ENCODE measurements at places on chromosomes 12 and 14. TPM values are rescaled to one million over a fixed set of nuclear protein-coding genes. Genes with fewer than 3 reads are reported as not detected.

The CIROP gene
- total RNA-seq, result not detected

The KERA gene
- total RNA-seq, result not detected

The CRADD gene
- total RNA-seq, result 59.4 TPM

The PPP1R3E gene
- 29.1 TPM for total RNA-seq

The LBHD2 gene
- total RNA-seq, result not detected

The EXOC5 gene
- total RNA-seq, result 58.6 TPM

GRCh38 chr12:77213319-77213718 lies 147.9 kb upstream of the E2F7 start:
- no peaks in the 10 kb centered on the region for H3K36me3 ChIP-seq
- no peaks in the 10 kb centered on the region for H3K4me1 ChIP-seq
- no peak overlapping the region for H3K4me3 ChIP-seq
- DNase-seq, result no peak
- H3K27ac ChIP-seq, result no peak overlapping the region
- H3K27me3 ChIP-seq, result no peaks in the 10 kb centered on the region

DNA sequence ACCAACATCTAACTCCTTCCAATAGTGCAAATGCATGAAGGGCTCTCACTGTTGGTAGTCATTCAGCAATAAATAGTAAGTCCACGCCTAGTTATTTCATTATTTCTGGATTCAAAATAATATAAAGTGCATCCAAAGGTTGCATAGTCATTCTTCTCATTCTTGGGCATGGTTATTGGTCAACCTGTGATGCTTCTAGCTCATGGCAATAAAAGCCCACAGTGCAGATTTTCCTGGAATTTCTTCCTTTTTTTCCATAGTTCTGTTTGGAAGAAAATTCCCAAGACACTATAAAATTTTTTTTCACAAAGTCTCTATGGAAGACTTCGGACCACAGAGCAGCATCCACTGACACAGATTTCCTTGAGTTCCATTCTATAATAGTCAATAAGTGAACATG lies 7.6 kb downstream of the CD69 start:
- H3K36me3 ChIP-seq, result no peaks in the 10 kb centered on the region
- DNase-seq, result no peak
- no peaks in the 10 kb centered on the region for H3K27me3 ChIP-seq

- H3K27me3 ChIP-seq, result peaks cover 43% of the 10 kb centered on the region
- H3K36me3 ChIP-seq, result no peaks in the 10 kb centered on the region
- no peak overlapping the region for H3K4me3 ChIP-seq
Observed at GRCh38 chr14:100731846-100732765, 5.4 kb downstream of the DLK1 start.

GRCh38 chr12:108701779-108702441 lies 29.4 kb downstream of the CORO1C start:
- peak overlapping the region; percentile 41 for H3K27ac ChIP-seq
- no peaks in the 10 kb centered on the region for H3K27me3 ChIP-seq
- H3K4me3 ChIP-seq, result no peak overlapping the region
- H3K36me3 ChIP-seq, result no peaks in the 10 kb centered on the region
- H3K4me1 ChIP-seq, result peaks cover 51% of the 10 kb centered on the region

GRCh38 chr14:93797536-93797935 lies 9.3 kb upstream of the PRIMA1 start:
- no peaks in the 10 kb centered on the region for H3K36me3 ChIP-seq
- H3K27ac ChIP-seq, result no peak overlapping the region
- H3K27me3 ChIP-seq, result no peaks in the 10 kb centered on the region
- no peaks in the 10 kb centered on the region for H3K4me1 ChIP-seq
- DNase-seq, result no peak
- no peak overlapping the region for H3K4me3 ChIP-seq

DNA sequence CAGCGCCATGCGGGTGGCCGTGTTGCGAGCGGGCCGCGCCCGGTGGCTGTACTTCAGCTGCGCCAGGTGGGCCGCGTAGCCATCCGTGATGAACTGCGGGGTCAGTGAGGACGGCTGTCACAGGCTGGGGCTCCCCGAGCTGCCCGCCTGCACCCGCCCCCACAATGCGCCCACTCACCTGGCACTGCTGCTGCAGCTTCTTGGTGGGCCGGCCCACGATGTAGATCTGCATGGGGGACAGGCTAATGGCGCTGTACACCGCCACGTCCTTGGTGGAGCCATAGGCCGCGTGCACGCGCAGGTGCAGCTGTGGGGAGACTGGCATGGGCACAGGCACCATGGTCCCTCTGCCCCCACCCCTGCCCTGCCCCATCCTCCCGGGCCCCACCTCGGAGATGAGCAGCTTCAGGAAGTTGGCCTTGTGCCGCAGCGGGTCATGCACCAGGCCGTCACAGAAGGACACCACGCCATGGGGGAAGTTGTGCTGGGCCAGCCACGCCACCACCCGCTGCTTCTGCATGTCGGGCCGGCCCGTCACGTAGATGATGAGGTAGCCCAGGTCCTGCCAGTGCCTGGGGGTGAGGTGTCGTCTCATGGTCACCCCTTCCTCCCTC lies 5.9 kb downstream of the ARL6IP4 start:
- H3K4me3 ChIP-seq, result no peak overlapping the region
- no peaks in the 10 kb centered on the region for H3K27me3 ChIP-seq
- peaks cover 41% of the 10 kb centered on the region for H3K4me1 ChIP-seq
- no peak for DNase-seq

DNA sequence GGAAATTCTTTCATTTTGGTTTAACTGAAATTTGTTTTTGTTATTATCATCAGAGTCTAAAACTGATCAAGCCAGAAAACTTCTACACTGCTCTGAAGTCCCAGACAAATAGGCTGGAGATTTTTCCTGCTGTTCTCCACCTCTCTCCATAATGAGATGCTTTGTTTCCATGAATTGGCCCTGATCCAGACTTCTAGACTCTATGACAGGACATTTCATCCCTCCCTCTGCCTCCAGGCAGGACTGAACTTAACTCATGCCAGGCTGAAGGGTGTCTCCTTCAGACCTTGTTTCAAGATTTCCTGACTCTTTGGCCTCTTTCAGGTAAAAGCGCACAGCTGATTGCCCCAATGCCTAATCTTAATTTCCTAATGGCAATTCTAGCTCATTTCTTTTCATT lies 69.1 kb upstream of the HOXC13 start:
- H3K27ac ChIP-seq, result no peak overlapping the region
- H3K27me3 ChIP-seq, result no peaks in the 10 kb centered on the region
- H3K4me1 ChIP-seq, result no peaks in the 10 kb centered on the region
- H3K36me3 ChIP-seq, result no peaks in the 10 kb centered on the region

DNA sequence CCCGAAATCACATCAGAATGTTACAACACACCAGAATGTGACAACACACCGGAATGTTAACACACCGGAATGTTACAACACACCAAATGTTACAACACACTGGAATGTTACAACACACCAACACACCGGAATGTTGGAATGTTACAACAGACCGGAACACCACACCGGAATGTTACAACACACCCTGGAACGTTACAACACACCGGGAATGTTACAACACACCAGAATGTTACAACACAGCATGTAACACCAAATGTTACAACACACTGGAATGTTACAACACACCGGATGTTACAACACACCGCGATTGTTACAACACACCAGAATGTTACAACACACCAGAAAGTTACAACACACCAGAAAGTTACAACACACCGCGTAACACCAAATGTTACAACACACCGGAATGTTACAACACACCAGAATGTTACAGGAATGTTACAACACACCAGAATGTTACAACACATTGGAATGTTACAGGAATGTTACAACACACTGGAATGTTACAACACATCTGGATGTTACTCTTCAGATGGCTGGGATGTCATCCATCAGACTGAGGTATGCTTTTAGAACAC lies 21.1 kb downstream of the CHFR start:
- no peak for DNase-seq
- no peaks in the 10 kb centered on the region for H3K4me1 ChIP-seq
- H3K4me3 ChIP-seq, result no peak overlapping the region
- H3K27me3 ChIP-seq, result no peaks in the 10 kb centered on the region
- no peak overlapping the region for H3K27ac ChIP-seq

- no peaks in the 10 kb centered on the region for H3K36me3 ChIP-seq
- H3K4me3 ChIP-seq, result no peak overlapping the region
- H3K4me1 ChIP-seq, result no peaks in the 10 kb centered on the region
- H3K27me3 ChIP-seq, result no peaks in the 10 kb centered on the region
Observed at GRCh38 chr14:73381380-73382013, 76.8 kb downstream of the NUMB start.

GRCh38 chr14:90495357-90496276 lies 98.8 kb downstream of the CALM1 start:
- no peak overlapping the region for H3K27ac ChIP-seq
- DNase-seq, result no peak
- no peaks in the 10 kb centered on the region for H3K36me3 ChIP-seq
- peaks cover 16% of the 10 kb centered on the region for H3K4me1 ChIP-seq
- H3K4me3 ChIP-seq, result no peak overlapping the region

DNA sequence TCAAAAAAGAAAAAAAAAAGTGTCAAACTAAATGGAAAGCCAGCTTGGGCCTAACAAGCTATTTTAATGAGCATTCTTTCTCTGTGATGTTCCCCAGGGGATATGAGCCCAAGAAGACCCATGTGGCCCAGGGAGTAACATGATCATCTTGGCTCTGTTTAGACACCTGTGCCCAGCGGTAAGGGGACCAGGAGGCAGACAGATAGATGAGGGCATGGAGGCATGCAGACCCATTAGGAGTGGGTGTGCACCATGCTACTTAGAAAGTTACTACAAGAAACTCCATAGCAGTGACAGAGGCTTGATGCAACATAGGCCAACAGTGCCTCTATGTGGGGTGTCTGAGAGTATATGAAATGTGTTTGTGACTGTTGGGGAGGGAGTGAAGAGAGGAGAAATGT lies 3.1 kb upstream of the CREBL2 start:
- H3K4me3 ChIP-seq, result no peak overlapping the region
- no peaks in the 10 kb centered on the region for H3K36me3 ChIP-seq
- H3K4me1 ChIP-seq, result no peaks in the 10 kb centered on the region
- peak overlapping the region; percentile 81 for H3K27ac ChIP-seq
- no peaks in the 10 kb centered on the region for H3K27me3 ChIP-seq
- DNase-seq, result no peak
